ENCODE measurements at places on chromosomes 5 and 9.

- peak; percentile 42 for DNase-seq
Measured at GRCh38 chr5:97094579-97095317, 47.7 kb downstream of the LIX1 start.

DNA sequence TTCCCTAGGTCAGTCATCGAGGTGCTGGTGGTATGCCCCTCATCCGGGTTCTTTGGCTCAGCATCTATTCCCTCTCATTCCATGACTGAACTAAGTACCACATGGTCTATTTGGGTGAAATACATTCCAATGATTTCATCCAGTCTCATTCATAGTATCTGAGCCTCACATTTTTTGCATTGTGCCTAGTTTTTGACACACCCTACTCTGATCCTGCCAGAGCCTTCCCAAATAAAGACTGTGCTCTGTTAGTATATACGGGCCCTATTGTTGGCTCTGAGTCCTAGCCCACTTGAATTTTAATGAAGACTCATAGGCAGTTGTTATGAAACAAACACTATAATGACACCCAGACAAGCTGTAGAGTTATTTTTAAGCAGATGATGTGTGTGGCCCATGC, 740.7 kb downstream of the CETN3 start:
- no peak for DNase-seq

DNA sequence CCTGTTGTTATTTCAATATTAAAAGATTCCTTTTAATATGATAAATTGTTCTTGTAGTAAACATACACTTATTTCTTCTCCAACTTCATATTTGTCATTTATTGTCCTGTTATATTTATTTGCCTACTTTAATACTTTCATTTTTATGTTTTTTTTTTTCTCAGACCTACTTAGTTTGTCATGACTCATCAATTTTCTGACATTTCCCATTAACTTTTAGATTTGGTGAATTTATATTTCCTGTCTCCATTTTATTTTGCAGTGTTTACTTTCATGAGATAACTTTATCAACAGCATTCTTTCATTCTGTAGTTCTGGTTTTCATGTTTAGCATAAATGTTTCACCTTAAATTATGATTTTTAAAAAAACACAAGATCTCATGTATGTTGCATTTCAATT, 788.7 kb downstream of the EFNA5 start:
- no peak for DNase-seq

- DNase-seq = no peak
Measured at GRCh38 chr5:175614223-175614815, 43.6 kb upstream of the HRH2 start.

- DNase-seq = no peak
Measured at GRCh38 chr5:113574417-113574816, 60.9 kb downstream of the YTHDC2 start.

DNA sequence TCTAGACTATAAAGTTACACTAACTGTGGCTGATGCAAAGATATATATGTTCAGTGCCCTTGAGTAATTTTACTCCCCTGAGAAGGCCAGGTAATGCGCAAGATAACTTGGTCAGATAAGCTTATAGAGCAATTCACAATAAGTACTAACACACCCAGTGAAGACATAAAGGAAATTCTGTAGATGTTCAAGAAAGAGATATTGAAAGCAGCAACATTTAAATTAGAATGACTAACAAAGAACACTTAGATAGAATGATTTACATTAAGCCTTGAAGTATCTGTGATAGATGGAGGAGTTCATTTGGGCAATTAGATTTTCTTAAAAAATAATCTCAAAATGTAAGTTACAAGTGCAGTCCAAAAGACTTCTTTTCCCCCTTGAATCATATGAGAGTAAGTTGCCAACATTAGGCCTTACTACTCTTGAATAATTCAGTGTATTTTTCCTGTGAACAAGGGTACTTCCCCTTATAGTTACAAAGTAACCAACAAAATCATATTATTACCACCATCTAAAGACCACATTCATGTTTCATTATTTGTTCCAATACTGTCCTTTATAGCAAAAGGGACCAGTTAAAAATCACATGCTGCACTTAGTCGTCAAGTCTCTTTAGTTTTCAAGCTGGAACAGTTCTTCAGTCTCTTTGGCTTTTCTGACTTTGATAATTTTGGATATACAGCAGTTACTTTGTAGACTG, 44.4 kb upstream of the ELOVL7 start:
- no peak for DNase-seq

- DNase-seq = no peak
Measured at GRCh38 chr9:126935630-126936029, 21.0 kb downstream of the RALGPS1 start.

GRCh38 chr9:18705796-18706392, 231.9 kb downstream of the ADAMTSL1 start:
- DNase-seq = no peak

DNA sequence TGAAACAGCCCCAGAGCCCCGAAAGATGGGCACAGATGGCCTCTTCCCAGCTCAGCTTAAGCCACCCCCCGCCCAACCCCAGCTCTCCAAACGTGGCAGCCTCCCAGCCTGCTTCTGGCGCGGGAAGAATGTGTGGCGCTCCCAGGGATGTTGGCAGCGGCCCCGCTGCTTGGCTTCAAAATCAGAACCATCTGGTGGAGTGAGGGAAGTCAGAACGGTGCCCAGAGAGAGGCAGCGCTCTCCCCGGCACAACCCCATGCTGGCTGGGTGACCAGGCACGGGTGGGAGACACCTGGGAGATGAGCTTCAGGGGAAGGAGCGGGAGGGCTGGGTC, 72.7 kb upstream of the ORM1 start:
- DNase-seq = no peak

DNA sequence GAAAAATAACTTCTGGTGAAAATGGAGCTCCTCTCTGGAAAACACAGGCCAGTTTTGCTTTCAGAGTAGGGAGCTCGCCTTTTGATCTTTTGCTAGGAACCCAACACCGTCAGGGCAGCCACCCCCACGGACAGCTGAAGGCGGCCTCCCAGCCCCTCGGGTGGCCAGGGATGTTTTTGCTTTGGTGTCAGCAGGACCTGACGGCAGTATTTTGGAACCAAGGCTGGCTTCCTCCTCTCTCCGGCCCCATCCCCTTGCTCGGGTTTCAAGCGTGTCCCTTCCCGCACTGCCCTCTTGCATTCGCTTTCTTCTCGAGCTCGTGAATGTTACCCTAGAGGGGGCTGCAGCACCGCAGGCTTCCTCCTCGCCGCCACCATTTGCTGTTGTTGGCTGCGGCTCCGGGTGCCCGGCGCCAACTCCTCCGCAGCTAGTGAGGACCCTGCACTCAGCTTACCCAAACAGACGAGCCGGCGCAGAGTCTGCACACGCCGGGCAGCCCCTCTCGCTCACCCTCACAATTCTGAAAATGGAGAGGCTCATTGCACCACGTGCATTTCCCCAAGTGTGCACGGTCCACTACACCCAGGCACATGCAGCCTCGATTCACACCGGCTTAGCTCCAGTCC, 35.5 kb upstream of the ADAMTSL1 start:
- DNase-seq = no peak

- no peak for DNase-seq
Measured at GRCh38 chr9:70678153-70678552, 263.7 kb upstream of the KLF9 start.

DNA sequence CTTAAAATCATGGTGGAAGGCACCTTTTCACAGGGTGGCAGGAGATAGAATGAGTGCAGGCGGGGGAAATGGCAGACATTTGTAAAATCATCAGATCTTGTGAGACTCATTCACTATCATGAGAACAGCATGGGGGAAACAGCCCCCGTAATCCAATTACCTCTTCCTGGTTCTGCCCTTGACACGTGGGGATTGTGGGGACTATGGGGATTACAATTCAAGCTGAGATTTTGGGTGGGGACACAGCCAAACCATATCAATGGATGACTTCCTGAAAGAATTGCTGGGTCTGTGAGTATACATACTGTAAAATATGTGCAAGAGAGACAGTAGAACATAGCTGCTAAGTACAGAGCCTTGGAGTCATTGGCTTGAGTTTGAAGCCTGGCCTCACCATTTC, 47.0 kb downstream of the KIAA1958 start:
- DNase-seq = no peak

GRCh38 chr5:122089096-122090013, 11.3 kb upstream of the LOX start:
- DNase-seq = no peak

- DNase-seq = no peak
Measured at GRCh38 chr9:134622896-134623257, 18.7 kb upstream of the COL5A1 start.

GRCh38 chr9:18489861-18490260, 15.9 kb downstream of the ADAMTSL1 start:
- no peak for DNase-seq

GRCh38 chr9:79880626-79881025, 308.9 kb downstream of the TLE4 start:
- no peak for DNase-seq

GRCh38 chr9:124697326-124698200, 73.5 kb downstream of the NR6A1 start:
- no peak for DNase-seq

GRCh38 chr9:96480736-96481135, 30.8 kb downstream of the HABP4 start:
- no peak for DNase-seq

- DNase-seq = peak; percentile 48
Measured at GRCh38 chr9:1051584-1052275, 1.6 kb downstream of the DMRT2 start.

- DNase-seq = no peak
Measured at GRCh38 chr5:194603-195209, 3.4 kb downstream of the LRRC14B start.

- no peak for DNase-seq
Measured at GRCh38 chr5:62007457-62007856, 298.5 kb upstream of the KIF2A start.
